ENCODE measurements at places on chromosomes 1 and 21.

GRCh38 chr1:26786437-26787380 is 1.0 kb upstream of the PIGV start:
- DNase-seq: no peak

- DNase-seq: no peak
Observed at GRCh38 chr1:12499539-12500240, 118.3 kb downstream of the DHRS3 start.

DNA sequence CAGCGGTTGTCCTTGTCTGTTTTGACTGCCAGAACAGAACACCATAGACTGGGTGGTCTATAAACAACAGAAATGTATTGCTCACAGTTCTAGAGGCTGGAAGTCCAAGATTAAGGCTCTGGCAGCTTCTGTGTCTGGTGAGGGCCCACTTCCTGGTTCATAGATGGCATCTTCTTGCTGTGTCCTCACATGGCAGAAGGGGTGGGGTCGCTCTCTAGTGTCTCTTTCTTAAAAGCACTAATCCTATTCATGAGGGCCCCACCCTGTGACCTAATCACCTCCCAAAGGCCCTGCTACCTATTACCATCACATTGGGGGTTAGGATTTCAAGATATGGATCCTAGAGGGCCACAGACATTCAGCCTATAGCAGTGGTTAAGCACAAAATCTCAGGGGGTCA is 304.4 kb downstream of the NFIA start:
- DNase-seq: no peak

- no peak for DNase-seq
Observed at GRCh38 chr1:156923670-156924477, 3.4 kb downstream of the LRRC71 start.

DNA sequence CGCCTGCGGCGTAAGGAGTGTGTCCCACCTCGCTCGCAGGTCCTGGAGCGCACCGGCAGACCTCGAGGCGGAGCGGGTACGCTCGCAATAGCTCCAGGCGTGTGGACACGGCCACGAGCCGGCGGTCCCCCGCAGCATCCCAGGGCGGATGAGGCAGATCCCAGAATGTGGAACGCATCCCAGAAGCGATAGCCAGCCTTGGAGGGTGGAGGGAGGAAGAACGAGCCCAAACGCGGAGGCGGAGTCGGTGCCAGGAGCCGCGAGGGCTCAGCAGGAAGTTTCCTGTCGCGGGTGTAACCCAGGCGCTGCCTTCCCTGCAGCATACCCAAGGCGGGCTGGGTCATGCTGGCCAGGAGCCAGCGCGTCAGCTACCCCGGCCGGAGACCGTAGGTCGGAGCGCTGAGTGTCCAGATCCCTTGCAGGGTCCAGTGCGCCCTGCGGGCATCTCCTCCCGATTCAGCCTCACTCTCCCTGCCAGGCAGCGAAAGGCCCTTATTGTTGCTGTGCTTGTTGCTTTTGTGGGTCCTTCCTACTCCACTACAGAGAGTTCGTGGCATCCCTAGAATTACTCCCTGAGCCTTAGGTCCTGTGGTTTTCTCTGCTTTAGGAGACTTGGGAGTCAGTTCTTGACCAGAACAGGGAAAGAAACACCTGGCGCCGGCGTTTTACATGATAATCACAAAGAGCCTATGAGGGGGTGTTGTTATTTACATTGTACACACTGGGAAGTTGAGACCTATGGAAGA is 27.7 kb downstream of the STYXL2 start:
- no peak for DNase-seq

DNA sequence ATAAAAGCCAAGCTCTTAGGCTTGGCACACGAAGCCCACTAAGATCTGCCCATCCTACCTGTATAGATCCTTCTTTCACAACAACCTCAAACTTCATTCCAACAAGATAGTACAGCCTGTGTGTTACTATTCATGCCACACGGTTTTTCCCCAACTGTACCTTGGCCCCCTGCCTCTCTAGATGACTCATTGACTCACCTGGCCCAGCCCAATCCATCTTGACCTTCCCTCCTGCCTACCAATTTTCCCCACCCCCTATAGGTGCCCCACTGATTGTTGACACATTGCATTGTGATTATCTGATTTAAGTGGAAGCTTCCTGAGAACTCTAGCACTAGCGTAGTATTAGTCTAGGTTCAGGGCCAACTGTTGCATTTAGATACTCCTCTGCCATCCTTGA is 2.0 kb upstream of the CD101 start:
- DNase-seq: no peak

DNA sequence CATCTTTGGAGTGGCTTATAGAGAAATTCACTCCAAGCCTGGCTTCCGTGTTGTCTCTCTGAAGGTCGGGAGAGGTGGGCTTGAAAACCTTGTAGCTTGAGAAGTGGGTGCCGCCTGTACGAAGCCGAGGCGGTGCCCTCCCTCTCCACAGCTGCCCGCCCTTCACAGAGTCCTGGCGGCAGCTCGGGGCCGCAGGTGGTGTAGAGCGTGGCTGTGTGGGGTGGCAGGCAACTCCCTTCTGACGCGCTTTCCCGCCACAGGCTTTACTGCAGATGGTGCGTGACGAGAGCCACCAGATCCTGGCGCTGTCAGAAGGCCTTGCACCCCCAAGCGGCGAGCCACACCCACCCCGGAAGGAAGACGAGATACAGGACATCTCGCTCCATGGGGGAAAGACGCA is 33.1 kb upstream of the DIP2A start:
- DNase-seq: no peak

DNA sequence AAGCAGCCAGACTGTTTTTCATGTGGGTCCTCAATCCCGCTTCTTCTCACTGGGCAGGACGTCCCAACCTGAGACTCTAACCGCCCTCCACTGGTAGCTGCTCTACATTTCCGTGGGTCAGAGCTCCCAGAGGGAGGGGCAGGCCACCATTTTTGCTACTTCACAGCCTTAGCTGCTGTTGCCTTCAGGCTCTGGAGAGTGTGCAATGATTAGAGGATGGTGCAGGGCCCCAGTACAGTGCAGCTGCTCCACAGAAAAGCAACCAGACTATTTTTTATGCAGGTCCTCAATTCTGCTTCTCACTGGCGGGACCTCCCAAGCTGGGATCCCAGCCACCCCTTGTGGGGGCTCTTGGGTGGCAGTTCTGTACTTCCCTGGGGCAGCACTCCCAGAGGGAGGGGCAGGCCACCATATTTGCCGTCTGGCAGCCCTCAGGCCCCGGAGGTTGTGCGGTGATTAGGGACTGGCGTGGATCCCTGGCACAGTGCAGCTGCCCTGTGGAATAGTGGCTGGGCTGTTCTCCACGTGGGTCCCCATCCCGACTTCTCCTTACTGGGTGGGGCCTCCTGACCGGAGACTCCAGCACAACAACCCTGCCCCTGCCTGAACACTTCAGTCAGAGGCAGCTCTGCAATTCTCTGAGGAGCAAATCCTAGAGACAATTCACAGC is 647.6 kb upstream of the PKN2 start:
- DNase-seq: no peak

GRCh38 chr21:15631342-15631741 is 98.4 kb upstream of the USP25 start:
- no peak for DNase-seq

GRCh38 chr1:155698382-155699038 is 9.6 kb downstream of the DAP3 start:
- no peak for DNase-seq

- no peak for DNase-seq
Observed at GRCh38 chr1:219391297-219391696, 217.6 kb downstream of the LYPLAL1 start.

DNA sequence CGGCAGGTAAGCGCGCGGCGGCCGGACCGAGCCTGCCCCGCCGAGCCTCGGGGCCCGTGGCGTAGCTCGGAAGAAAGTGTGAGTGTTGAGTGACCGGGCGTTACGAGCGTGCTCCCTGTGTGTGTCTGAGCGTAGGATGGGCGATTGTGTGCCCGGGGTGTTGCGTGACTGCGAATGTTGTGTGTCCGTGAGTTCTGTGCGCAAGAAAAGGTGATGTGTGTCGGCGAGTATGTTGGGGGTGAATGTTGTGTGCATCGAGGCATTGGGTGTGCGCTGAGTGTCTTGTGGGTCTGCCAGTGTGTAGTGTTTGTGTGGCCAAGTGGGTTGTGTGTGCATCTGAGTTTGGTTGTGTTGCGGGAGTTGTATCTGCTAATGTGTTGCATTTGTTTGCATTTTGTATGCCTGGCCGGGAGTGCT is 398 bp downstream of the PTPRU start:
- DNase-seq: no peak

DNA sequence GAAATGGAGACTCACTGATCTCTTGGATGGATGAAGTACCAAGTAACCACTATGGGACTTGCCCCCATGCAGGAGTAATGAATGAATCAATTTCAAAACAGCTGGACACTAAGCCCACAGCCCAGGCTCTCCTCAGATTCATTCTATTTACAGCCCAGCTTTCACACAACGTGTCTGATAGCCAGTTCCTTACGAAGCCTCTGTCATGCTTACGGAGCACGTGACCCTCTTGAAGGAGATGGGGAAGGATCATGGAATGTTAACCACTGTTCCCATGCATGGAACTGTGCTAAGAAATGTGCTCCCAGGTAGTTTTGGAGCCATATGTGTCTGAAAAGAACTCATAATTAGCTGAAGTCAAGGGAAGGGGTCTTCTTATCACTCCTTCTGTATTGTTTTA is 124.1 kb downstream of the KIF26B start:
- no peak for DNase-seq

GRCh38 chr1:59605761-59606160 is 209.0 kb upstream of the HOOK1 start:
- DNase-seq: no peak

GRCh38 chr21:17585875-17586450 is 26.7 kb downstream of the BTG3 start:
- peak; percentile 33 for DNase-seq

GRCh38 chr1:204266504-204267034 is 52.8 kb upstream of the GOLT1A start:
- no peak for DNase-seq

- no peak for DNase-seq
Observed at GRCh38 chr1:54336116-54336515, 70.1 kb downstream of the SSBP3 start.

- DNase-seq: no peak
Observed at GRCh38 chr1:205353612-205354011, 3.1 kb downstream of the KLHDC8A start.

DNA sequence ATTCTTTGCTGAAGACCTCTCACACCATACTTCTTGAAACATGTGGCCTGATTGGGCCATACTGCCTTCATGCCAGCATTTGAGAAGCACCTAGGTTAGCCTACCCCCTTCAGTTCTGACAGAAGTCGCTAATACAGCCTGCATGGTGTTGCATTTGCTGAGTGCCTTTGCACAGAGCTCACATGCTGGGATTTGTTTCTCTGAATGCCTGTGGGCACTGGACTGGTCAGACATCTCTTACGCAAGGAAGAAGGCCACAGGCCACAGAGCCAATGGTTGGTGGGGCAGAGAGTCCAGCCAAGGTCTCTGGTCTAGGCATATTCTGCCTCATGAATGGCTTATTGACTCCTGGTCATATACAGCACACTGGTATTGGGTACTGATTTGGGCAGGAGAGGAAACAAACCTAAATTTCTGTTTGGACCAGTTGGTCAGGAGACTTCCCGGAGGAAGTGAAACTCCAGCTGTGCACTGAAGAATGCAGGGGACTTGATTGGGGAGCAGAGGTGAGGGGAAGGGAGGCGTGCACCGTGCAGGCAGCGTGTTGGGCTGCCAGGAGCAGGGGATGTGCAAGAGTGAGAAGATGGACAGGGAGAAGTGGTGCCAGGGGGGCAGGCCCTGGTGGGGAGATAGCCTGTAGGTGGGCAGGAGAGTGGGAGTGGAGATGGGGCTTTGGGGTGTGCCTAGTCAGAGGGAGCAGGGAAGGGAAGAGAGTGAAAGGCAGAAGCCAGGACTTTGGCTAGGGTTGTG is 18.1 kb downstream of the URB2 start:
- no peak for DNase-seq

- DNase-seq: peak; percentile 62
Observed at GRCh38 chr1:229221106-229222019, 49.5 kb upstream of the RAB4A start.

- peak; percentile 72 for DNase-seq
Observed at GRCh38 chr1:1435106-1435903, at the start of gene VWA1. VWA1 (plus strand) TSS chr1:1435690; CDS start chr1:1435749, 59 bp downstream.

- DNase-seq: no peak
Observed at GRCh38 chr1:29974316-29974724, 738.0 kb downstream of the PTPRU start.

- DNase-seq: peak; percentile 95
Observed at GRCh38 chr1:96234299-96234698, 487.3 kb upstream of the PTBP2 start.

GRCh38 chr1:39690794-39691382 is 345 bp downstream of the HPCAL4 start:
- DNase-seq: no peak

DNA sequence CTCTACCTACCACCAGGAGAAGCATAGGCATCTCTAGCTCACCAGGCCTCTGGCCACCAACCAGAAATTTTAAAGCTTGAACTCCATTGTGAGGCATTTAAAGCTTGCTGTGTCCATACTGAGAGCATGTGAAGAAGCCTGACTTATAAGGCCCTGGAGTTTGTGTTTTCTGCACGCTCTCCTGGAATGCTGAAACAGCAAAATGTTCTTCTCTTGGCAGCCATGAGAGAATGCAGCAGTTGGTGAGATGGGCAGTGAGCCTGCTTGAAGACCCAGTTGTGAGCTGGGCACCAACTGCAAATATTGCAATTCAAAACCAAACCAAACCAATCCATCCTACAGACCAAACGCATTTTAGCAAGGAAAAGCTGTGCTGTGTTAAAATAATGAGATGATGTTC is 170.0 kb upstream of the IVNS1ABP start:
- DNase-seq: no peak

- DNase-seq: no peak
Observed at GRCh38 chr1:176119549-176119948, 87.5 kb downstream of the COP1 start.

GRCh38 chr21:14538483-14538882 is 7.6 kb downstream of the SAMSN1 start:
- DNase-seq: no peak

DNA sequence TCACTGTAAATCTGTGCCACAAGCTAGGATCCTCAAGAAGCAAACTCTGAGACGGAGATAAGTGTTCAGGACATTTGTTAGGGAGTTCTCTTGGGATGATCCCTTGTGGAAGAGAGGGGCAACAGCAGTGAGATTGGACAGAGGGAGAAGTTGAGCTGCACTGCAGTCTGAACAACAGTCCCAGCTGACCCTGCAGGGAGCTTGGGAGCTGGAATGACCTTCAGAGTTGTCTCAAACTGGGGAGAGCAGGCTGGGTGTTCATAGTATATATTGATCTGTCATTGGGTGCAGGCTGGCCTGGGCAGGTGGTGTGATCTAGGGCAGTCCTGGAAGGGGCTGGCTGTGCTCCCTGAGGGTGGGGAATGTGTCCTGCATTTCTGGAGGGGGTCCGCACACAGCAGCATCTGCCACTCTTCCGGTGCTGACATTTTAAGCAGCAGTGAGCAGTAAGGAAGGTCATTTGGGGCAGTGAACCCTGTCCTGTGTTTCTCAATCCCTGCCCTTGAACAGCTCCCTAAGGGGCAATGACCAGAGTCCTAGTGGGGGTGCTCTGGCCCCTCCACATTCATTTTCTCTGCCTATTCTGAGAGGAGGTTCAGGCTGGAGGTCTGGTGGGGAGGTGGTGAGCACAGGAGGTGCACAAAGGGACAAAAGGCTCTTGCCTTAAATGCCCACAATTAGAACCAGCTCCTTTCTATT is 90.2 kb upstream of the PPM1J start:
- DNase-seq: no peak
